ENCODE measurements at places on chromosomes 4 and X. TPM values are rescaled to one million over a fixed set of nuclear protein-coding genes. Genes with fewer than 3 reads are reported as not detected.

- H3K27ac ChIP-seq: no peak overlapping the region
- no peak for DNase-seq
- H3K36me3 ChIP-seq: no peaks in the 10 kb centered on the region
- no peak overlapping the region for H3K4me3 ChIP-seq
- no peaks in the 10 kb centered on the region for H3K27me3 ChIP-seq
- no peaks in the 10 kb centered on the region for H3K4me1 ChIP-seq
Observed at GRCh38 chr4:85632981-85633380, 158.0 kb downstream of the ARHGAP24 start.

DNA sequence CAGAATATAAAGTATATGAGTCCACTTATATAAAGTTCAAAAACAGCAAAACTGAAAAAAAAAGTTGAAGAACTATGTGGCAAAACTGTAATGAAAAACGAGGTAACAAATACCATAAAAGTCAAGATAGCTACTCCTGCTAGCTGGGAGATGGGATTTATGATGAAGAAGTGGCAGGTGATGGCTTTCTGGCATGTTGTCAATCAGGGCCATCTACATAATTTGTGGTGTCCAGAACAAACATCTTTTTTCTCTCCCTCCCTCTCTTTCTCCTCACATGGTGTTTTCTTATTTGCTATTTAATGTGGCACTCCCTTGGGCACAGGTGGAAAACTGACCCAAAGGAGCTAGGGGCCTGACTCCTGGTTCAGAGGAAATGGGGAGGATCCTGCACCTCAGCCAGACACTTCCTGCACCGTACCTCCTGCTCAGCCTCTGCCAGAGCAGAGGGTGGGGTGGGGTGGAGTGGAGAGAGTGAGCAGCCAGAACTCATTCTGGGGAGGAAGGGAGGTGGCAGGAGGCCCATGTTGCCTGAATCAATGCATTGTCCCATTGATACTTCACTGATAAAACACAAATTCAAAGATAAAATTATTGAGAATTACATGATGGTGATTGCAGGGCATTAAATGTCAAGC is 5.3 kb upstream of the SAP30 start:
- no peak overlapping the region for H3K4me3 ChIP-seq
- H3K27ac ChIP-seq: no peak overlapping the region
- no peaks in the 10 kb centered on the region for H3K36me3 ChIP-seq
- H3K4me1 ChIP-seq: peaks cover 2% of the 10 kb centered on the region

Gene BOD1L1
- total RNA-seq: 39.1 TPM

Gene ENAM
- 0.15 TPM for total RNA-seq

Gene MAOA
- 77.4 TPM for total RNA-seq

DNA sequence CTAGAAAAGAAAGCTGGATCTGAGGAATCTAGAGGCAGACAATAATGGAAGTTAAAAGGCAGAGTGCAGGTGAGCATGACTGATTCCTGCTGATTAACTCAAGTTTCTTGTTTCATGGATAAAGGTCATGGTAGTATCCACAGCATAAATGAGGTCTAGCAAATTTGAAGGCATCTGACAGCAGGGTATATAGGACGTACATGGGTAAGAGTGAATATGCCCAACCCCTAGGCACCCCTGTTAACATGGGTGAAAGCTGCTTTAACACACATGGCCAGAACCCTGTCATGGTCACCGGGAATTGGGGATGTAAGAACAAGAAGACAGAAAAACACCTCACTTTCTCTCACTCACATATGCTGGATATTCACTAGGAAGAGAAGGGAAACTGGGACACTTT is 25.0 kb downstream of the NLRP2B start:
- H3K4me1 ChIP-seq: no peaks in the 10 kb centered on the region
- no peak overlapping the region for H3K27ac ChIP-seq
- no peaks in the 10 kb centered on the region for H3K36me3 ChIP-seq
- no peak for DNase-seq

DNA sequence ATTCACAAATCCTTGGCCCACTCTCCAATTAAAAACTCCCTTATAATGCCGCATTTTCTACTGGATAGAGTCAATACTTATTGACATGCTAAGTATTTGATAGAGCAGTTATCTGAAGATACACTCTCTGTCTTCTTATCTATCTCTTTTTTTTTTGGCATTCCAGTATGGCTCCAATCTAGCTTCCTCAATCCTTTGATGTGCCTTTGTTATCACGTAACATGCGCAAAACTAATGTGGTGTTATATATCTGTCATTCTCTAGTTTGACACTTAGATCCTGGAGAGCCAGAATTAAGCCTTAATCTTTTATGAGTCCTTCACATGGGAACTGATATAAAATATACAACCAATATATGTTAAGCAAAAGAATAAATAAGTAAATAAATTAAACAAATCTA is 54.7 kb downstream of the VSIG4 start:
- H3K27me3 ChIP-seq: no peaks in the 10 kb centered on the region
- no peak overlapping the region for H3K27ac ChIP-seq
- DNase-seq: no peak

- H3K4me1 ChIP-seq: peaks cover 6% of the 10 kb centered on the region
- H3K27me3 ChIP-seq: no peaks in the 10 kb centered on the region
- no peak overlapping the region for H3K27ac ChIP-seq
- DNase-seq: no peak
- no peak overlapping the region for H3K4me3 ChIP-seq
Observed at GRCh38 chr4:168715896-168716295, 219.0 kb downstream of the PALLD start.

- no peak overlapping the region for H3K4me3 ChIP-seq
- H3K36me3 ChIP-seq: no peaks in the 10 kb centered on the region
- H3K4me1 ChIP-seq: no peaks in the 10 kb centered on the region
- H3K27me3 ChIP-seq: no peaks in the 10 kb centered on the region
- H3K27ac ChIP-seq: no peak overlapping the region
Observed at GRCh38 chr4:116387937-116388474, 697.4 kb downstream of the TRAM1L1 start.

- H3K4me1 ChIP-seq: peaks cover 3% of the 10 kb centered on the region
- H3K27ac ChIP-seq: peak overlapping the region; percentile 98
- no peaks in the 10 kb centered on the region for H3K36me3 ChIP-seq
Observed at GRCh38 chrX:44874420-44875184, 1.6 kb downstream of the KDM6A start.

DNA sequence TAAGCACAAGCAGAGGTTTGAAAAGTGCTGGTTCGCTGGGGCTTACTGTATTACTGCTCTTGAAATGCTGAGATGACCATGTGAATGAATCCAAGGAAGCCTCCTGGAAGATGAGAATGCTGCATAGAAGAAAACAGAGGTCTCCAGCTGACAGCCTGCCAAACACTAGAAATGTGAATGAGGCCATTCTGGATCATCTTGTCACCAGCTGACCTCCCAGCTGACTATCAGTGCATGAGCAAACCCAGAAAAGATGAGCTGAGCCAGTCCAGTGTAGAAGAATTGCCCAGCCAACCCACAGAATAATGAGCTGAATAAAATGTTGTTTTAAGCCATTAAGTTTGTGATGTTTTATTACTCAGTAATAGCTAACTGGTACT is 49.1 kb upstream of the DYNLT3 start:
- no peaks in the 10 kb centered on the region for H3K27me3 ChIP-seq
- no peak for DNase-seq
- no peak overlapping the region for H3K4me3 ChIP-seq
- no peak overlapping the region for H3K27ac ChIP-seq
- H3K36me3 ChIP-seq: no peaks in the 10 kb centered on the region

DNA sequence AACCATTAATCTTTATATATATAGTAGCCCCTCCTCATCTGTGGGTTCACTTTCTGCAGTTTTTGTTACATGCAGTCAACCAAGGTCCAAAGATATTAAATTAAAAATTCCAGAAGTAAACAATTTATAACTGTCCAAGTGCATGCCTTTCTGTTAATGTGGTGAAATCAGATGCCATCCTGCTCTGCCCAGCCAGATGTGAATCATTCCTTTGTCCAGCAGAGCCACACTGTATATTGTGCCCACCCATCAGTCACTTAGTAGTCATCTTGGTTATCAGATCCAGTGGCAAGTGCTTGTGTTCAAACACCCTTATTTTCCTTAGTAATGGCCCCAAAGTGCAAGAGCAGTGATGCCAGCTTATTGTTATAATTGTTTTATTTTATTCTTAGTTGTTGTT is 17.2 kb upstream of the PRDM5 start:
- H3K4me3 ChIP-seq: no peak overlapping the region
- no peaks in the 10 kb centered on the region for H3K36me3 ChIP-seq

GRCh38 chr4:7337196-7338058 is 97.3 kb downstream of the PSAPL1 start:
- H3K4me1 ChIP-seq: peaks cover 26% of the 10 kb centered on the region
- H3K4me3 ChIP-seq: no peak overlapping the region
- H3K27me3 ChIP-seq: no peaks in the 10 kb centered on the region
- no peak overlapping the region for H3K27ac ChIP-seq

- H3K4me1 ChIP-seq: peaks cover 3% of the 10 kb centered on the region
- no peak overlapping the region for H3K4me3 ChIP-seq
Observed at GRCh38 chr4:39543034-39543433, 15.8 kb upstream of the UGDH start.

DNA sequence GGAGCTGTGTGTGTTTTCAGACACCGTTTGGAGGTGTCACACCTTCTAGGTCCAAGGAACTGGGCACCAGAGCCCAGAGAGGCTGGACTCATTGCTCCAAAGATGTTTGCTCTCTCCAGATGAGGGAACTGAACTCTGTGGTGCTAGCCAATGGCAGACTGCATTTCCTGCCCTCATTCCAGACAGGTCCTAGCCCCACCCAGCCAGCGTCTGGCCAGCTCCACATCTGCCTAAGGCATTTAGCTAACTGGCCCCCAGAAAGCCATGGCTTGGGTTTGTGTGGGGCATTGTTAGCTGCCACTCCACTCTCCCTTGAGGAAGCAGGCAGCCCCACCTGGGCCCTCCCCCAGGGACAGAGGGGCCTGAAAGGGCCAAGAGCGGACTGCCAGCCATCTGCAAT is 11.4 kb downstream of the FGD1 start:
- no peaks in the 10 kb centered on the region for H3K36me3 ChIP-seq
- no peaks in the 10 kb centered on the region for H3K27me3 ChIP-seq
- no peaks in the 10 kb centered on the region for H3K4me1 ChIP-seq

Gene SH3TC1
- total RNA-seq: 4.6 TPM

Gene SPANXA1
- total RNA-seq: not detected

DNA sequence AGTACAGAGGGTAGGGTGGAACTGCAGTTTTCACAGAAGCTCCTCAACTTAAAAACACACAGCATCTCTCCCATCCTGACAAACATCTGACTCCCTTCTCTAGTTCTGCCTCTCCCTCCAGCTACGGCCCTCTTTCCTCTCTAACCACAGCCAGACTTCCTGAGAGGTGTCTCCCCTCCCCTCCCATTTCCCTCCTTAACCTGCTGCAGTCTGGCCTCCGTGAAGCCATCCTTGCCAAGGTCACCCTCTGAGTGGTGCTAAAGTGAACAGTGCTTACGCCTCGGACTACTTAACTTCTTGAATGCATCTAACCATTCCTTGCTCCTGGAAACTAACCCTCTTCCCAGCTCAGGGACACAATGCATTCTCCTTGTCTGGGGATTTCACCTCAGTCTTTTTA is 53.3 kb downstream of the RTL5 start:
- H3K4me1 ChIP-seq: no peaks in the 10 kb centered on the region
- no peak overlapping the region for H3K4me3 ChIP-seq
- DNase-seq: no peak
- no peaks in the 10 kb centered on the region for H3K27me3 ChIP-seq
- no peaks in the 10 kb centered on the region for H3K36me3 ChIP-seq
- no peak overlapping the region for H3K27ac ChIP-seq

DNA sequence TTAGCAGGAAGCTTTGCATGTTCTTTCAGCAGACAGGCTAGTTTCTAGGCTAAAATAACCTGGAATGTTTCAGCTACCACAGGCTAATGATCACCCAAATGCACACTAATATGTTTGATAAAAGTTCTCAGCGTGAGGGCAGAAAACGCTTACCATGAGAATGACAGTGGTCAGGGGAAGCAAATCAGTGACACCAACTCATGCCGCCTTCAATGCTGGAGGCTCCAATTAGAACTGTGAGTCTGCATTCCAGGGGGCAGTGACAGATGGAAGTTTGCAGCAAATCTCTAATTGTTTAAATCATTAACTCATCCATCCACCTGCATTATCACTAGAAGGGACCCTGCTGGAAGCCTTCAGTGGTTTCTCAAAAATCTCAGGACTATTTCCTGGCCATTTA is 43.2 kb downstream of the ANOS1 start:
- H3K27ac ChIP-seq: no peak overlapping the region
- DNase-seq: no peak
- no peaks in the 10 kb centered on the region for H3K36me3 ChIP-seq
- no peak overlapping the region for H3K4me3 ChIP-seq
- no peaks in the 10 kb centered on the region for H3K27me3 ChIP-seq

DNA sequence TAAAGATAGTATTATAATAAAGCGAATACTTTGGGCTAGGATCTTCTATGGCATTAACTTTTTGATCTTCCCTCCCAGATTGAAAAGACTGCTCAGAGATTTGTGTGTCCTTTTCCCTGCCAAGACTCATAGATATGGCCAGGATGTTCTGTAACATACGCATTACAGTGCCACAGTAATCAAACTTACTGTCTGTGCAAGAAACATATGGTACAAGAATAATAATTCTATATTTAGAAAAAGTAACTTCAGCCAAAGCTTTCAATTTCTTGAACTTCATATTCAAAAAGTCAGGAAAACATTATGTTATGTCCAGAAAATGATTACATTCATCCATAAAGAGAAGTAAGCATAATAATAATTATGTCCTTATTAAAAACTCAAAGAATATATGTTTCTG is 100.9 kb upstream of the GUCY1A1 start:
- H3K4me1 ChIP-seq: no peaks in the 10 kb centered on the region
- H3K36me3 ChIP-seq: no peaks in the 10 kb centered on the region
- H3K4me3 ChIP-seq: no peak overlapping the region
- H3K27me3 ChIP-seq: no peaks in the 10 kb centered on the region
- no peak for DNase-seq

DNA sequence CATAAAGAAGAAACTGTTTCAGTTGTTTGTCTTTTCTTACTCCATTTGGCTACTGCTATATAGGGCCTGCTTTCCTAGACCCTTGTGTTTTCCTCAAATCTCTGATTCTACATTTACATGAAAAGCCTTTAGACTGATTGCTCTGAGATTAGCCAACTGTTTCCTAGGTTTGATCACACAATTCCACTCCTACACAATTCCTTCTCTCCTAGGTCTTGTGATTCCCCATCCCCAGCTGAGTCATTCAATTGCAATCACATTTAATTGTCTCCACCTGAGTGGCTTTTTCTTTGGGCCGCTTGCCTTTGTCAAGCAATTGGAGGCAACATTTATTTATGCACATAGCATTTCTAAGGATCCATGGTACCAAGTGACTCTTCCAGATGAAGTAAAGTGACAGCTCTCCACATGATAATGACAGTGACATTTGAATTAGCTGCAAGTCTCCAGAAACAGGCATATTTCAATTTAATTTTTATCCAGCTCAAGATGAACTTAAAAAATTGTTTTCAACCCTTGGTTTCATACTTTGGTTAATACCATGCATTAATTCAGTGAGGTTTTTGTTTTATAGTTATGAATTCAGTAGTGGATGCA is 35.8 kb downstream of the ATXN3L start:
- no peaks in the 10 kb centered on the region for H3K36me3 ChIP-seq
- no peak overlapping the region for H3K27ac ChIP-seq
- no peak overlapping the region for H3K4me3 ChIP-seq

Gene NMU
- not detected for total RNA-seq
